ENCODE measurements at places on chromosomes 4 and X.

GRCh38 chrX:38332505-38332904, 5.2 kb upstream of the RPGR start:
- no peak for DNase-seq

- DNase-seq: no peak
These were observed 116.7 kb upstream of the CXCL13 start for GRCh38 chr4:77488882-77489281.

- DNase-seq: no peak
These were observed 83.4 kb downstream of the MSN start for GRCh38 chrX:65750674-65751469.

DNA sequence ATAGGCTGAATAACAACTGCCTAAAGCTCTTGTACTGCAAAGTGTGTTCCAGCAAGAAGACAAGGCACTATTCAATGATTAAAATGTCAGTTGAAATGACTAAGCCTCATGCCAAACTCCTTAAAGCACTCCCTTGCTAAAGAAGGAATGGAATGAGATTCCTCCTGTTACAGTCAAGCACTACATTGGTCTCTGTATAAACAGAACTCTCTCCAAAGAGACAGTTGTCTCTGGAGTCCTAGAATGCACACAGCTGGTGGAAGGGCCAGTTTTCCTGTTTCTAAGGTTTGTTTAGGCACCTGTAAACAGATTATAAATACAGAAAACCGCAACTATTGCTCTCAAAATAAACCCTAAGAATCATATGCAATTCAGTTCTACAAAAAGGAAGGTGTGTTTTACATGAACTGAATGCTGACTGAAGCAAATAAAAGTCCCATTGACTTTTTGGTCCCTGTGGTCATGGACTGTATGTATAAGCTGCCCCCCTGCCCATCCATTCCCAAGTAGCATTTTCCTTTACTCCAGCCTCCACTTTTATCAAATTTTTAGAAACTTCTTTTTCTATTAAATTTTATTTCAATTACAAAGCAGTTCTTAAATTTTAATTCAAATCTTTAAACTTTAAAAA, 47.0 kb downstream of the FAT1 start:
- DNase-seq: no peak

DNA sequence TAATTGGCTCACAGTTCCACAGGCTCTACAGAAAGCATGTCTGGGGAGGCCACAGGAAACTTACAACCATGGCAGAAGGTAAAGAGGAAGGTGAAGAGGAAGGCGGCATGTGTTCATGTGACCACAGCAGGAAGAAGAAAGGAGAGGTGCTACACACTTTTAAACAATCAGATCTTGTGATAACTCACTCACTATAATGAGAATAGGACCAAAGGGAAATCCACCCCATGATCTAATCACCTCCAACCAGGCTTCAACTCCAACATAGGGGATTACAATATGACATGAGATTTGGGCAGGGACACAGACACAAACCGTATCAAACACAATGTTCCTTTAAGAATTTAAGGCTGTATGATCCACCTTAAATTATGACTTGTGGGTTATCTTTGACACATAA, 10.5 kb upstream of the PGM2 start:
- DNase-seq: no peak

- no peak for DNase-seq
These were observed 136.5 kb downstream of the PJA1 start for GRCh38 chrX:69028761-69029120.

GRCh38 chr4:152735906-152736305, 43.6 kb downstream of the TIGD4 start:
- no peak for DNase-seq

- DNase-seq: peak; percentile 29
These were observed 82.4 kb upstream of the SMIM10 start for GRCh38 chrX:134908356-134908755.

GRCh38 chrX:45056428-45057145, 144.1 kb downstream of the DIPK2B start:
- DNase-seq: no peak

GRCh38 chr4:158356301-158356700, 146.0 kb downstream of the TMEM144 start:
- no peak for DNase-seq

- DNase-seq: peak; percentile 53
These were observed 2.4 kb upstream of the PKD2 start for GRCh38 chr4:88005076-88005475.

GRCh38 chr4:26000274-26000950, 86.4 kb downstream of the SMIM20 start:
- no peak for DNase-seq

DNA sequence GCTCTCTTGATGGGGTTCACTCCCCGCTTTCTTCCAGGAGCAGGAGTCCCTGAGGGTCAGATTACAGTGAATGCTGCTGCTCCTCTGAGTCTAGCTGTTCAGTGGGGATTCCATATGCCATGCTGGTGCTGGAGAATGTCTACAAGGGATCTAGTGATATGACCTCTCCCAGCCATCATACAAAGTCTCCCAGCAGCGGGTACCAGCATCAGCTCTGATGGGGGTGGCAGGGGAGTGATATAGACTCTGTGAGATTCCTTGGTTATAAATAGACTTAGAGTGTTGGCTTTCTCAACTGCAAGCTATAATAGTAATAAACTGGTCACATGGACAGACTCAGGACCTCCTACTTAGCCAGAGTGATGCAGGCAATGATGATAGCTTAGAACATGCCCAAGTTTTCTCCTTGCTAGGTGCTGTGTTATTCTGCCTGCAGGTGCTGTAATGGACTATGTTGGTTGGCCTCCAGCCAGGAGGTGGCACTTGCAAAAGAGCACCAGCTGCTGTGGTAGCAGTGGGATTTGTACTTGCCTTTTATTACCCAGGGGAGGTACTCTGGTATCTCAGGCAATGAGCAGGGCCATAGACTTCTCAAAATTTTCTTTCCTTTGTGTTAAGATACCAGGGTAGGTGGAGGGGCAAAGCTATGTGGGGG, 202.9 kb downstream of the CHIC1 start:
- no peak for DNase-seq

DNA sequence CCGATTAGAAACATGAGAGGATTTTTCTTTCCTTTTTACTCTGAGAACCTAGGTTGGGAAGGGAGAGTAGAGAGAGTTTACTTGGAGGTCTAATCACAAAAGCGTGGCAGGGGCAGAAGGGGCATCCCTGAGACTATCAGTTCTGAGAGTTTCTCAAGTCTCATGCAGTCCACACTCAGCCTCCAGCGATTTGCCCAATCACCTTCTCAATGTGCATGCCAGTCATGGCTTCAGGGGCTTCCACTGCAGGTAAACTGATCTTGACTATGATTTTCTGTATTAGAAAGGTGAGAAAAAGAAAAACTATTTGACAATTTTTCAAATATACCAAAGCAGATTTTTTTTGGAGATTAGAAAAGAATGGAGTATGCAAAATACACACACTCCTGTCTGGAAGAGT, 617.1 kb upstream of the ZFP42 start:
- DNase-seq: no peak

DNA sequence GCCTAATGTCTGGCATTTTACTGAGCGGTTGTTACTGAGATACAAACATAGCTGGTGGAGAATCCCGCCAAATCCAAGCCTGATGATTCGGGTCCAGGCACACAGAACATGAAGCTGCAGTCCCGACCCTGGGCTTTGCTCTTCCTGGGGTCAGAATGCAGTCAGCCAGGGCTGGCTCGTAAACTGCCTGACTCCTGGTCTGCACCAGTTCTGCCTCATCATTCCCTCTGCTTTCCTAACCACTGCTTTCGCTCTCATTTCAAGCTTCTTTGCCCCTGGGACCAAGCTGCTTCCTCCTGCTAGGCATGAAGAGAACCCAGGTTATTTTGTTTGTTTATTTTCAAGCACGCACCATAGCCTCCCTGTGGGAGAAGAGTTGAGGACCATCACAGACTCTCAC, 39.3 kb downstream of the GATB start:
- peak; percentile 62 for DNase-seq

DNA sequence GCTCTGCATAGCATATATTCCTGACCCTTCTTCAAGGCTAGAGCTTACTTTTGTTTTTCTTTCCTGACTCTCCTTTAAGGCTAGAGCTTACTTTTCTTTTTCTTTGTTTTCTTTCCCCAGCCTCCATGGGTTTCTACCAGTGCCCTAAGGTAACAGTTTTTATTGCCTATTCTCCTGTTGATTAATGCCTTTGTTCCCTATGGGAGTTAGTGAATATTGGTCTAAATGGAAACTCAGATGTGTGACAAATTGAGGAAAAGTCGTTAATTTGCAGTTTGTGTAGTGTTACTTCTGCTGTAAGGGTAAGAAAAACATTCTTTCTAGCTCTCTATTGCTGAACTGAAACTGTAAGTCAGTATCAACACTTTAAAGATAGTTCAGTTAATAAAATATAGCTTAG, 358.7 kb downstream of the IL15 start:
- no peak for DNase-seq

- DNase-seq: no peak
These were observed 124.9 kb upstream of the GUCY1A1 start for GRCh38 chr4:155541716-155542115.

DNA sequence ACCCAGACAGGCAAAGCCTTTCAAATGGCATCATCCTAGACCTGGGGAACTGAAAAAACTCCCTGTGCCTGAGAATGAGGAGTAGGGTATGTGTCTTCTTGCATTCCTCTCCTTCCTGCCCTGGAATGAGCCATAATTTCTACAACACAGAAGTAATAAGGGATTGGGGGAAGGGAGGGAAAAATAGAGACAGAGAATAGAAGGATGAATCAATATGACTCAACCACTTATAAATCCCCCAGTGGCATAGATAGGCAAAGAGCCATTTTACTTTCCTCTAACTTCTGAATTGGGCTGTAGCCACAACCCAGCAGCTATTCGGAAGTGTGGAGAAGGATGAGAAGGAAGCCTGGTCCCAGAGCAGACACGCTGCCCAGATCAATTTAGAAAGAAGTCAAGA, 99.9 kb downstream of the NHS start:
- no peak for DNase-seq

DNA sequence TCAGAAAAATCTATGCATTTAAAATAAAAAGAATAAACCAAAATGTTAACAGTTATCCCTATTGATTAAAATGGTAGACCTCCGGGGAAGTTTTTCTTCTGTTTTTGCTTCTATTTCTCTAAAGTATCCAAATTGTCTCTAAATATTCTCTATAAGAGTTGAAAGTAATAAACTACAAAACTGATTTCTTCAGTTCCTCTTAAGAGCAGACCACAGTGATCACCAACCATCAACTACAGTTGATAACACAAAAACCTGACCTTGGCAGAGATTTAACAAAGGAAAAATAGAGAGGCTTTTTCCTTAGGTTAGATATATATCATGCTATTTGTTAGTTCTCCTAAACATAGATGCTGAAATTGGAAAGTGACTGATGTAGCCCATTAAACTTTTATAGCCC, 27.3 kb downstream of the DDX60 start:
- DNase-seq: no peak

GRCh38 chrX:77160301-77160700, 286.9 kb upstream of the FGF16 start:
- peak; percentile 12 for DNase-seq

DNA sequence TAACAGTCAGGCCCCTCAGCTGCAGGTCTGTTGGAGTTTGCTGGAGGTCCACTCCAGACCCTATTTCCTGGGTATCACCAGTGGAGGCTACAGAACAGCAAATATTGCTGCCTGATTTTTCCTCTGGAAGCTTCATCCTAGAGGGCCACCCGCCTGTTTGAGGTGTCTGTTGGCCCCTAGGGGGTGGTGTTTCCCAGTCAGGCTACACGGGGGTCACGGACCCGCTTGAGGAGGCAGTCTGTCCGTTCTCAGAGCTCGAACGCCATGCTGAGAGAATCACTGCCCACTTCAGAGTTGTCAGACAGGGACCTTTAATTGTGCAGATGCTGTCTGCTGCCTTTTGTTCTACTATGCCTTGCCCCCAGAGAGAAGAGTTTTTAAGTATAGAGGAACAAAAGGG, 160.8 kb downstream of the DKK2 start:
- DNase-seq: no peak

GRCh38 chrX:69232945-69233344, 67.7 kb upstream of the PJA1 start:
- DNase-seq: no peak

GRCh38 chr4:119682099-119682498, 53.5 kb upstream of the PDE5A start:
- DNase-seq: no peak

DNA sequence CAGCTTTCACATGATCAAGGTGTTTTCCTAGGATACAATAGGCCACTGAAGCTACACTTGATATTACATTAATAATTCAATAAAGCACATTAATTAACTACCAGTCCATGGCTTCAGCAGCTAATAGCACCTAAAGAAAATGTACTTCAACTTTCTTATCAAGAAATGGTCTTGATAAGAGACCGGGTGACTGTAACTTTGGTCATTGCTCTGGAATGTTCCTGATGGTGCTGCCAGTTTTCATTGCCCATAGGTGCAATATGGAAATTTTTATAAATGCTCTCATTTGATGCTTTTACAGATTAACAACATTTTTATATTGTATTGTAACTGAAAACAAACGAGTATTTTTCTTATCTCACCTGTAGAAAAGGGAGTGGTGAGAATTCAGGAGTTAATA, 165.4 kb downstream of the SHROOM3 start:
- DNase-seq: no peak

DNA sequence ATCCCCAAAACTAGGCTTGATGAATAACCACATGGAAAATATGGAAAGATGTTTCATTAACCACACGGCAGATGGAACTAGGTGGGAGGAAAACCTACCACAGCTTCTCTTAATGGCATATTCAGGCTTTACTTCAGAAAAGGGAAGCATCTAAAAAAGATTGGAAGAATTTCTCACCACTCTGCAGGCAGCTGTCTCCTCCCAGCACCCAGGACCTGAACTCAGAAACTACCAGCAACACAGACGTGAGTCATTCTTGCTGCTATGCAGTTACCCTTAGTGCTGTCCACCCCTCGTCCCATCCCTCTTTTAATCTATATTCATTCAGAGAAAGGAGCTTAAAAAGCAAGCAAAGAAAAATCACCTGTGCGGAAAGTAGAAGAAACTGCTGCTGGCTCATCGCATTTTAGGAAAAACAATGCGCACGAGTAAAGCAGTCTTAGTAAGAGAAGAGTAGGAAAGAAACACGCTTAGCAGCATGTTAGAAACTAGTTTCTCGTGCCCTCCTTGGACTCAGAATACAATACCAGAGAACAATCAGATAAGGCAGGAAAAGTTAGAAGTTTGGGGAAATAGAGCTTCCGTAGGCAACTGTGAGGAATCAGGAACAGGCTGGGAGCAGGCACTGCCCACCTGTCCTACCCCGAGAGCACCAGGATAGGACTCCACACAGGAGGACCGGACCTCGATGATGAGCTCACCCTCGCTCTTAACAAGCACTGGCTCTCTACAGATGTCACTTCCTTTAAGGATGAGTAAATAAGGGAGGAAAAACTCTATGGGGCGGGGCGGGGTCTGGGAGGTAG, 48.1 kb upstream of the ENPP6 start:
- no peak for DNase-seq

- DNase-seq: no peak
These were observed 37.8 kb upstream of the FRMD7 start for GRCh38 chrX:132165651-132166050.

DNA sequence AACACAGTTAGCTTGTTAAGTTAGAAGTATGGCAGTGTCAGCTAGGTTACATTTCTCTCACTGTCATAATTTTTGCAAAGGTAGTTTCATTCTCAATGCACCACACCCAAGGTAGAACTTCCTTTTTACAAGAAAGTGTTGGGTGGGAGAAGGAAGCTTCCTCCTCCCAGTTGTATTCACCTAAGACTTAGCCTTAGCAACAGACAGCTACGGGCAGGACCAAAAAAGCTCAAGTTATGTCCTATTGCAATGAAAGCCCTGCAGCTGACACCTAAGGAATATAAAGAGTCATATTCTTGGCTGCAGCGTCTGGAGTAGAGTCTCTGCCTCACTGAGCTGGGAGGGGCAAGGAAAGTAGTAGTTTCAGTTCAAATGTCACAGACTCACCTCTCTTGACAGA, 25.1 kb upstream of the PRDM8 start:
- DNase-seq: no peak

Measured in testis (tissue), 5 donors.